ENCODE measurements at places on chromosomes 5 and 9. TPM values are rescaled to one million over a fixed set of nuclear protein-coding genes. Genes with fewer than 3 reads are reported as not detected.

IFNA21 gene
- total RNA-seq: not detected

DNA sequence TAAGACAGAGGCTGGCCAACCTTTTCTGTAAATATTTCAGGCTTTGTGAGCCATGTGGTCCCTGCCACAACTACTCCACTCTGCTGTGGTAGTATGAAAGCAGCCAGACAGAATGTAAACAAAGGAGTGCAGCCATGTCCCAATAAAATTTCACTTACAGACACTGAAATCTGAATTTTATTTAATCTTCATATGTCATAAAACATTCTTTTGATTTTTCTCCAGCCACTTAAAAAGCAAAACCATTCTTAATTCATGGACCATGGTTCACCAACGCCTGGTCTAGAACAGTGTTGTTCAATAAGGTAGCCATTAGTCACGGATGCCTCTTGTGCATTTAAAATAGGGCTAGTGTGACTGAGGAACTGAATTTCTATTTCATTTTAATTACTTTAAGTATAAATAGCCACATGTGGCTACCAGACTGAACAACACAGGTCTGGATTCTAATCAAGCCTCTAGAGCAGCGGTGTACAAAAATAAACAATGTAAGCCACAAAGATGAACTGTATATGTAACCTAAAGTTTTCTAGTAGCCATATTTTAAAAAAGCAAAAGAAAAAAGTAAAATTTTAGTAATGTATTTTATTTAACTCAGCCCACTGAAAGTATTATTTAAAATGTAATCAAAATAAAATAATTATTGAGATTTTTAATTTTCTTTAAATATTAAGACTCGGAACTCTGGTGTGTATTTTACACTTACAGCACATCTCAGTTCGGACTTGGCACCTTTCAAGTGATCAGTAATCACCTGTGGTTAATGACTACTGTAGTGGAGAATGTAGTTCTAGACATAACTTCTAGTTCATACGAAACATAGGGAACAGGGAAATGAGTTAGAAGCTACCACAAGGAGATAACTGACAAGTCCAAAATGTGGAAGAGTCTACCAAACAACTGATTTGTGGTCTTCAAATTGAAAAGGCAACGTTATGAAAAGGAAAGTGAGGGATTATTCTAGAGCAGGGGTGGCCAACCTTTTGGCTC lies 14.3 kb downstream of the GEMIN5 start:
- DNase-seq: no peak

- DNase-seq: no peak
These were observed 508.1 kb downstream of the ZNF608 start for GRCh38 chr5:124238350-124238749.

DNA sequence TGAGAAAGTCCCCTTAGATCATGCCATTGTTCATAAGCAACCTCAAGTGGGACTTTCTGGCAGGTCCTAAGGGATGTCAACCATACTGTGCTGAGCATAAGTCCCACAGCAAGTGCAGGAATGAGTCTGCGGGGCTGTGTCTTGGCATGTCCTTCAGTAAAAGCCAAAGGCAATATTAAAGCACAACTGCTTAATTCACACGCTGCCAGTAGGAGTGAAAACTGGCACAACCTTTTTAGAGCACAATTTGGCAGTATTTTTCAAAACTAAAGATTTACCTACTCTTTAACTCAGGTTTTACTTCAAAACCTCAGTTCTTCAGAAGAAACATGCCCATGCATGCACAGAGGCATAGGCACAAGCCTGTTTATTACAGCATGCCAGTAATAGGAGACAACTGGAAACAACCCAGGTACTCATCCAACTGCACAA lies 24.4 kb upstream of the SMAD5 start:
- DNase-seq: no peak

Data from activated B cell treated with CpG ODN at 0.5 μM for 24 hours (primary cell).